ENCODE measurements at places on chromosomes 2 and 18.

- no peaks in the 10 kb centered on the region for H3K4me1 ChIP-seq
- H3K27me3 ChIP-seq: no peaks in the 10 kb centered on the region
- H3K27ac ChIP-seq: no peak overlapping the region
Measured at GRCh38 chr2:188364033-188364630, 72.5 kb downstream of the GULP1 start.

DNA sequence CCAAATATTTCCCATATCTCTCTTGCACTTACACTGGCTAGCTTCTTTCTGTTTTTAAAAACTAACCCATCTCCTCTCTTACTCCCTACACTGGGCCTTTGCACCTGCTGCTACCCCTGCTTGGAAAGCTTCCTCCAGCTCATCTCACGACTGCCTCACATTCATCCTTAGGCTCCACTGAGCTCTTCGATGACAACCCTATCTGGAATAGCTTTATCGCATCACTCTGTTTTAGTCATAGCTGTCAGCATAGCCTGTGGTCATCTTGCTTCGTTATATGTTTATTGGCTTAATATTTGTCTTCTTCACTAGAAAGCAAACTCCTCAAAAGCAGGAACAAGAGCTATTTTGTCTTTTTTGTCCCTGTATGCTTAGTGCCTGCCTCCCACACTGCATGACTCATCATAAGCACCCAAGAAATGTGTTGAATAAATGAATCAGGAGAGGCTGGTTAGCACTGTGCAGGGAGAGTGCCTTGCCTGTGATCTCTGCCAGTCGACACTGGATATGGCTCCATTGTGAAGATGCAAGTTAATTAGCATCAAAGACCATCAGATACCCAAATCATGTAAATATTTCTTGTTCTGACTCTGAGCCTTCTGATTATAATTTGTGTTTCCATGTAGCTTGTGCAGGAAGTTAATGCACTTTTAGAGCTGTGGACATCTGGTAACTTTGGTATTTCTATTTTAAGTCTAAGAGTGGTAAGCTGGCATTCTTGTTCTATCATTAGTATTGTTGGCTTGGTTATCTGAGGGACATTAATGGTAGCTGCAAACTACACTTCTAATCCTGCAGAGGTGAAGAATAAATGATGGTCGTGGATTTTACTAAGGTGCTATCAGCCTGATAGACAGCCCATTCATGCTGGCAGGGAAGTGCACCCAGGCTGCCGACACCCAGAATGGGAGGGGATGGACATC lies 10.3 kb upstream of the DYTN start:
- H3K27ac ChIP-seq: no peak overlapping the region
- no peaks in the 10 kb centered on the region for H3K36me3 ChIP-seq
- no peaks in the 10 kb centered on the region for H3K27me3 ChIP-seq
- DNase-seq: no peak
- no peaks in the 10 kb centered on the region for H3K4me1 ChIP-seq
- H3K4me3 ChIP-seq: no peak overlapping the region

DNA sequence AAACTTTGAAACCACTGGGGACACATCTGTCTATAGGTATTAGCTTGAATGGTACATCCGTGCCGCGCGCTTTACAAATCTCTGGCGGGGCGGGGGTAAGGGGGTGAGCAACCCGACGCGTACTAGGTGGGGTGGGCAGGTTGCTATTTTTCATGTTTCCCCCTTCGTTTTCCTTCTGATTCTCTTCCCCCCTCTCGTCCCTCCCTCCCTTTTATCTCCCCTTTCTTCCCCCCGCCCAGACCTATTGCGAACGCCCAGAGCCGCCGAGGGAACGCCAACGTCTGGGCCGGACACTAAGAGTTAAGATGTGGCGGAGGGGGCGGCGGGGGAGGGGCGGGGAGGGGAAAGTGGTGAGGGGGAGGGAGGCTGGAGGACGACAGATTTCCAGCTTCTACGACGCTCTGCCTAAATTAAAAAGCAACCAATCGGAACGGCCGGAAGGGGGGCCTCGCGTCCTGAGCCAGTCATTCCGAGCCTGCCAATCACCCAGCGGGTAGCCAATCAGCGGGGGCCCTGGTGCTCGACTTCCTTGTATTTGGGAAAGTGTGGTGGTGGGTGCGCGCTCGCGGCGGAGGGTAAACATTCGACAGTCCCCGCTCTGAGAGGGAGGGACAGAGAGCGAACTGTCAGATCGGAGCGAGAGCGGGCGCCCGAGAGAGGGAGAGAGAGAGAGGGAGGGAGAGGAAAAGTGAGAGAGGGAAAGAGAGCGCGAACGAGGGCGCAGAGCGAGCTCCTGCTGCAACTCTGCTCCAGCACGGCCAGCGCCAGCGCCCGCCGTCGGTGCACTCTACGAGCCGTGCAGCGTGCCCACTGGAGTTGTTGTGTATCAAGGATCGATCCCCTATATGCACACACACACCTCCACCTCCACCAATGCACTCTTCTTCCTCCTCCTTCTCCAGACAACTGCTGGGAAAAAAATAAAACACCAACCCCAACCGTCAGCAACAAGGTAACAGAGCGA lies at the start of gene POU3F3:
POU3F3 (plus strand) TSS at position 582 of the 964 bp plus-strand sequence. CDS start 1,396 bp downstream, outside the sequence.
- H3K4me1 ChIP-seq: peaks cover 24% of the 10 kb centered on the region
- H3K27ac ChIP-seq: no peak within 1 kb of the TSS
- H3K36me3 ChIP-seq: no peaks in the 10 kb centered on the region
- H3K27me3 ChIP-seq: peaks cover 62% of the 10 kb centered on the region

- no peak for DNase-seq
- H3K4me3 ChIP-seq: no peak overlapping the region
- no peaks in the 10 kb centered on the region for H3K36me3 ChIP-seq
- H3K4me1 ChIP-seq: no peaks in the 10 kb centered on the region
Measured at GRCh38 chr2:110713513-110714362, 18.6 kb upstream of the ACOXL start.

GRCh38 chr2:120465701-120465988 lies 119.7 kb downstream of the INHBB start:
- H3K4me3 ChIP-seq: no peak overlapping the region
- no peak for DNase-seq
- no peaks in the 10 kb centered on the region for H3K36me3 ChIP-seq
- no peak overlapping the region for H3K27ac ChIP-seq

All from esophagus squamous epithelium (tissue), 5 donors.